A549 treated with CpdA at 1 μM for 4 hours (cell line): ENCODE measurements at places on chromosomes 13 and 19. TPM values are rescaled to one million over a fixed set of nuclear protein-coding genes. Genes with fewer than 3 reads are reported as not detected.

Gene BEST2
- total RNA-seq = 0.05 to 0.10 TPM (median 0.08 TPM) in 3 of 5 replicates, not detected in the others

Gene PODNL1
- 0.87 to 1.5 TPM (median 1.2 TPM) in 5 replicates for total RNA-seq

Gene DIAPH3
- 6.3 to 9.5 TPM (median 8.0 TPM) in 5 replicates for total RNA-seq

Gene PABPC3
- total RNA-seq = 0.10 to 0.17 TPM (median 0.13 TPM) in 5 replicates

Gene LIPE
- 1.6 to 3.1 TPM (median 2.3 TPM) in 5 replicates for total RNA-seq

Gene TIMM13
- 57.0 to 133 TPM (median 115 TPM) in 5 replicates for total RNA-seq

Gene PRODH2
- total RNA-seq = 0.17 to 0.50 TPM (median 0.25 TPM) in 5 replicates

Gene LILRA1
- not detected in 5 replicates for total RNA-seq

Gene ZNF737
- total RNA-seq = 0.03 to 0.29 TPM (median 0.09 TPM) in 3 of 5 replicates, not detected in the others

Gene ZFR2
- total RNA-seq = 0.14 to 0.16 TPM in 2 of 5 replicates, not detected in the others

Gene CLEC17A
- not detected in 5 replicates for total RNA-seq

Gene NLRP5
- not detected in 5 replicates for total RNA-seq

Gene TRPC4
- 0.08 to 0.18 TPM (median 0.09 TPM) in 3 of 5 replicates, not detected in the others for total RNA-seq

Gene CYP2F1
- total RNA-seq = not detected in 5 replicates

Gene SOHLH2
- not detected in 5 replicates for total RNA-seq

Gene PTGIR
- 0.06 to 0.11 TPM in 2 of 5 replicates, not detected in the others for total RNA-seq

Gene CTXN1
- total RNA-seq = 8.5 to 21.3 TPM (median 20.2 TPM) in 5 replicates

Gene ADGRE2
- total RNA-seq = 0.40 to 0.87 TPM (median 0.51 TPM) in 5 replicates

Gene TUBB4A
- total RNA-seq = 5.0 to 6.5 TPM (median 6.4 TPM) in 5 replicates

Gene DENND1C
- total RNA-seq = 0.19 to 0.30 TPM (median 0.27 TPM) in 5 replicates

Gene CEACAM8
- total RNA-seq = not detected in 5 replicates

Gene FFAR1
- not detected in 5 replicates for total RNA-seq

Gene TLE2
- total RNA-seq = 2.3 to 4.4 TPM (median 3.1 TPM) in 5 replicates

Gene CYP2A6
- 0.07 TPM in 1 of 5 replicates, not detected in the others for total RNA-seq

Gene MEIOSIN
- total RNA-seq = 0.05 to 0.16 TPM (median 0.06 TPM) in 4 of 5 replicates, not detected in the other

Gene SRRM5
- total RNA-seq = 0.79 to 1.1 TPM (median 1.1 TPM) in 5 replicates

Gene ZNF846
- total RNA-seq = 0.35 to 2.2 TPM (median 1.4 TPM) in 5 replicates

Gene HCST
- 0.40 to 0.81 TPM (median 0.57 TPM) in 4 of 5 replicates, not detected in the other for total RNA-seq

Gene NCAN
- 0.03 to 0.20 TPM (median 0.11 TPM) in 4 of 5 replicates, not detected in the other for total RNA-seq

Gene RFPL4A
- total RNA-seq = 0.37 to 0.58 TPM (median 0.42 TPM) in 5 replicates

Gene KCNJ14
- 1.4 to 2.0 TPM (median 1.6 TPM) in 5 replicates for total RNA-seq

Gene ZSCAN4
- total RNA-seq = not detected in 5 replicates

Gene RDH8
- total RNA-seq = 0.28 to 0.82 TPM (median 0.45 TPM) in 5 replicates

Gene MYBPC2
- total RNA-seq = 0.03 TPM in 1 of 5 replicates, not detected in the others

Gene PTGER1
- total RNA-seq = 0.07 to 0.18 TPM in 2 of 5 replicates, not detected in the others
